ENCODE measurements at places on chromosomes 2 and 18. TPM values are rescaled to one million over a fixed set of nuclear protein-coding genes. Genes with fewer than 3 reads are reported as not detected.

- peak; percentile 92 for DNase-seq
These were observed 17.0 kb upstream of the HPCAL1 start for GRCh38 chr2:10285556-10286198.

Gene IHH
- under 0.01 TPM for total RNA-seq

Gene CABYR
- 4.0 TPM for total RNA-seq

DNA sequence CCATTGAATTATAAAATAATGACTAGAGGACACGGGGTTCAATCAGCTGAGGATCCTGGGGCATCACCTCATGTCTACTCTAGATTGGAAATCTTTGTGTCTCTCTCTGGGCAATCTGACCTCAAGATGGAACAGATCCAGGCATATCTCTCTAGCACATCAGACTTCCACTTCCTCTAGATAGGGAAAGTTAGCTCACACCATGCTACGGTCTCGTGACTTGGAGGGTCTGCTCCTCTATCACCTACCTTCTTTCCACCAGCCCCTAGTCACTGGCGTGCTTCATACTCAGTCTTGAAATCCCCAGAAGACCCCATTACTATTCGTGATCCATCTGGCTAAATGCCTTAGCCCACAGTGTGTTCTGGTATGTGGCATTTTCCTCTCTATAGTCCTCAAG, 148.8 kb downstream of the ANKRD44 start:
- no peak for DNase-seq

Gene FLACC1
- total RNA-seq, result 1.5 TPM

Gene VSNL1
- total RNA-seq, result 0.36 TPM

Gene TGFA
- not detected for total RNA-seq

- peak; percentile 62 for DNase-seq
These were observed 66.7 kb downstream of the PTPN4 start for GRCh38 chr2:119826370-119826961.

Gene MEIS1
- 15.9 TPM for total RNA-seq

Gene TRABD2A
- total RNA-seq, result 3.5 TPM

All from osteoblast (primary cell).